ENCODE measurements at places on chromosomes 5 and 9.

GRCh38 chr9:18299449-18299848 is 174.5 kb upstream of the ADAMTSL1 start:
- DNase-seq, result no peak

GRCh38 chr5:88389338-88390095 is 120.9 kb upstream of the TMEM161B start:
- DNase-seq, result no peak

DNA sequence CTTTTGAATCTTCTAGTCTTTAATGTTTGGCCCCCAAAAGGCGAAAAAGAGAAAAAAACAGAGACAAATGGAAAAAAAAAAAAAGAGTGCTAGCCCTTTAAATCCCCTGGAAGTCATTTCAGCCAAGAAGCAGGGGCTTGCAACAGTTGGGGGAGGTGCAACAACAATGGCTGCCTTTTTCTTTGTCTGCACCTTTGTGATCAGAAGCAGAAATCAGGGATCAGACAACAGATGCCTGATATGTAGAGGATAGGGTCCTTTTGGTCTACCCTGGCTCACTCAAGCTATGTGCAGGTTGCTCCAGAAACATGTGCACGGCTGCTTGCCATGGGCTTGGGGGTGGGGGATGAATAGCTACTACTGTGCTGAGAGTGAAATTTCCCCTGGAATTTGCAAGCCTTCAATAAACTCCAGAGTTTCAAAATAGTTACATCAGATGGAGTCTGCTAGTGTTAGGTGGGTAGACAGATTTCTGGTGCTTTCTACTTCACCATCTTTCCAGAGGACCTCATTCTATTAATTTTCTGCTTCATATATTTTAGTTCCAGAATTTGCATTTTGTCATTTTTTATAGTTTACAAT is 150.9 kb downstream of the FGF18 start:
- no peak for DNase-seq

DNA sequence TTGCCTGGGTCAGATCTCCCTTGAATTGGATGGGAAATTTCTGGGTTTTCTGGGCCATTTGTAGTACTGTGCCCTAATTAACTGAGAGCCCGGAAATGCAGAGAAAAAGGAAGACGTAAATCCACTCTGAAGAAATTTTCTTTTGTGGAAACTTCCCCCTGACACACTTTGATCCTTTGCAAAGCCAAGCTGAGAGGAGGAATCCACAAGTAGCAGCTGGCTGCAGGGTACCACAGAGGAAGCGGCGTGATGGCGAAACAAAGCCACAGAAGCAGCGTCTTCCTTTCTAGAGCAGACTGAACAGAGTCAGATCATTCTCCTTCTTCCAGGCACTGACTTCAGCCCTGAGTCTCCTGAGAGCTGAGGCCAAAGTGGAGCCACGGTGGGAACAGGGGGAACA is 47.1 kb upstream of the ZNF354A start:
- no peak for DNase-seq

- DNase-seq, result no peak
Measured at GRCh38 chr5:63263411-63263810, 684.8 kb downstream of the LRRC70 start.
